A172 (cell line): ENCODE measurements at places on chromosomes 1 and 21. TPM values are rescaled to one million over a fixed set of nuclear protein-coding genes. Genes with fewer than 3 reads are reported as not detected.

The KCNT2 gene
- 0.86 and 1.2 TPM in 2 replicates for total RNA-seq

The LRRC39 gene
- not detected in 2 replicates for total RNA-seq

The LCE2B gene
- total RNA-seq: not detected in 2 replicates

The CSF3R gene
- total RNA-seq: not detected in 2 replicates

The TRPM2 gene
- total RNA-seq: 0.98 and 1.9 TPM in 2 replicates

The CLEC20A gene
- not detected in 2 replicates for total RNA-seq

The CCDC185 gene
- total RNA-seq: not detected in 2 replicates

The TFB2M gene
- total RNA-seq: 37.8 and 40.1 TPM in 2 replicates

The NID1 gene
- total RNA-seq: 52.1 and 57.5 TPM in 2 replicates

The ZBTB17 gene
- total RNA-seq: 23.8 and 25.1 TPM in 2 replicates

The GJA5 gene
- not detected in 2 replicates for total RNA-seq

The MORN1 gene
- total RNA-seq: 5.1 and 7.0 TPM in 2 replicates

The SH3D21 gene
- 0.98 TPM in 1 of 2 replicates, not detected in the other for total RNA-seq

The SYT2 gene
- not detected in 2 replicates for total RNA-seq

The C1orf210 gene
- not detected in 2 replicates for total RNA-seq

The NUAK2 gene
- 16.3 and 18.4 TPM in 2 replicates for total RNA-seq

The MTARC1 gene
- total RNA-seq: not detected in 2 replicates

The ABCA4 gene
- total RNA-seq: not detected in 2 replicates

The CYP4X1 gene
- 0.29 and 0.98 TPM in 2 replicates for total RNA-seq

The OR10Z1 gene
- not detected in 2 replicates for total RNA-seq

The AADACL3 gene
- not detected in 2 replicates for total RNA-seq

The DYNLT5 gene
- not detected in 2 replicates for total RNA-seq

The OR6Y1 gene
- total RNA-seq: not detected in 2 replicates
